ENCODE measurements at places on chromosomes 2 and 18. TPM values are rescaled to one million over a fixed set of nuclear protein-coding genes. Genes with fewer than 3 reads are reported as not detected.

HOXD4 gene
- 3.4 TPM for total RNA-seq

- H3K36me3 ChIP-seq: no peaks in the 10 kb centered on the region
- no peak overlapping the region for H3K4me3 ChIP-seq
- no peak overlapping the region for H3K27ac ChIP-seq
- no peaks in the 10 kb centered on the region for H3K4me1 ChIP-seq
- H3K27me3 ChIP-seq: no peaks in the 10 kb centered on the region
Measured at GRCh38 chr2:165746501-165746900, 47.5 kb downstream of the GALNT3 start.

GRCh38 chr2:179555691-179556283, 291.2 kb upstream of the SESTD1 start:
- no peaks in the 10 kb centered on the region for H3K27me3 ChIP-seq
- no peaks in the 10 kb centered on the region for H3K4me1 ChIP-seq
- no peak overlapping the region for H3K4me3 ChIP-seq
- H3K36me3 ChIP-seq: no peaks in the 10 kb centered on the region
- H3K27ac ChIP-seq: no peak overlapping the region

- no peaks in the 10 kb centered on the region for H3K4me1 ChIP-seq
- H3K27ac ChIP-seq: no peak overlapping the region
- H3K36me3 ChIP-seq: no peaks in the 10 kb centered on the region
- no peak overlapping the region for H3K4me3 ChIP-seq
Measured at GRCh38 chr2:80889009-80889408, 584.5 kb upstream of the LRRTM1 start.

DNA sequence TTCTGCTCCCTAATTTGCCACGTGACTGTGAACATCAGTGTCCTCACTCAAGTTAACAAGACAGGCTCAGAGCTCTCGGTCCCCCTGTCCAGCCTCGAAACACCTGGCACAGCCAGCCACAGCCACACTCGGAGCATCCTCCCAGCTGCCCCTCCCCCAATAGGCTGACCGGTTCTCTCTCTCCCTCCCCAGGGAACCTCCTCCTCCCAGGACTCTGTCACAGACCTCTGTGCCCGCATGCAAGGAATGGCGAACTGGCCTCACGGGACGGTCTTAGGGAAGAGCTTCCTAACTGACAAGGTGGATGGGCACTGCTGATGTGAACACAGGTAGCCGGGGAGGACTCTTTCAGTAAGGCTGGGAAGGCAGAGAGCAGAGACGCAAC, 18.8 kb downstream of the CYP26B1 start:
- H3K27ac ChIP-seq: no peak overlapping the region
- H3K27me3 ChIP-seq: no peaks in the 10 kb centered on the region
- H3K4me3 ChIP-seq: no peak overlapping the region
- DNase-seq: no peak

ANKRD30B gene
- total RNA-seq: not detected

Measured in sigmoid colon (tissue), 7 donors.